Thoracic aorta (tissue), 2 donors: ENCODE measurements at places on chromosomes 12 and 14.

DNA sequence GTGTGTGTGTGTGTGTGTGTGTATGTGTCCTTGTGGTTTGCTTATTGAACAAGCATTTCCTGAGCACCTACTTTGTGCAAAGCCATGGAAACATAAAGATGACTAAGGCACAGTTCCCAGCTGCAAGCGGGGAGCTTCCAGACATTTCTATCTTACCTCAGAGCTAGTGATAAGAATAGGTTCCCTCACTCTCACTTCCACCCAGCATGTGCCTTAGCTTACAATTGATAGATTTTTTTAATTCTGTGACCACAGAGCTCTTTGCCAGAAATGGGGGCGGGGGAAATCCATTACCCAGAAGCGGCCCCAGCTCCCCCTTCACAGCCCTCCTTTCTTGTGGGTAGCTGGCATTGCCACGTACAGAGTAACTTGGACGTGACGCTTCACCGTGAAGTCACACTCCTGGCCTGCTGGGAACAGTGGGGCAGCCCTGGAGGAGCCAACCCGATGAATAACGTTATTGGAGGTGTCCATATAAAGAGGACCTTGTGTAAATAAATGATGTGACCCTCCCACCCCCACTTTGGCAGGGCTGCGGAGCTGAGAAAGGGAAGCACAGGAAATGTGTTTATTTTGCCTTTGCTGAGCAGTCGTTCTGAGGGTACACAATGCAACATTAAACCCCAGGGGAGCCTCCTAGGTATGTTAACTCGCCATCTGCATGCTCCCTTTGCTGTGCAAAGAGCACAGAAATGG is 238.9 kb downstream of the CHST11 start:
- peak; percentile 58 for DNase-seq

DNA sequence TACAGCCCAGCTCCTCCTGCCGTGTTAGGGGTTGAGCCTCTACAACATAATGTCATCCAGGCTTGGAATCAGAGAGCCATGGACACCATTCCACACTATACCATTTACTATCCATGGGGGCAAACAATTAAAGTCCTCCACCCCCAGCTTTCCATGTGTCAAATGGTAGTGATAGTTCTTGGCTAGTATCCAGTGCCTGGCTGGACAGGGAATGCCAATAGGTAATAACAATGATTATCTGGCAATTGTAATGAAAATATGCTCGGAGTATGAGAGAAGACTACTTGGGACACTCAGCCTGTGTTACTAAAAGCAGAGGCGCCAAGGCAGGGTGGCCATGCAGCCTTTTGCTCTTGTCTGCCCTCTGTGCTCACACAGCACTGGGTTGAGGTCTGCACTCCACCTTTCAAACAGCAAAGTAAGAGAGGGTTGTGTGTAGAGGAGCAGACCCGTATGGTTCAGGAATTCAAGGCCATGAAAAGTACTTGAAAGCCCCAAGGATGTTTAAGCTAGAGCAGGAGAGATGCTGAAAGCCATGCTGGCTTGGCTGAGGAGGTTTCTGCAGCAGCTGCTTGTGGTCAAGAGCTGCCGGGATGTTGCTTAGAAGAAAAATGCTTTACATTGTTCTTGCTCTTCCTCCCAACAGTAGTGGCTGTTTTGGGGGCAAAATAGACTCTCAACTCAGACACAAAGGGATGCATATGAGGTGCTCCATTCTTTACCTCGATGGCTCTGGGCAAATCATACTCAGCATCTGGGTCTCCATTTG is 10.6 kb downstream of the SERPINA3 start:
- DNase-seq: no peak

- no peak for DNase-seq
Observed at GRCh38 chr12:102874819-102875218, 42.2 kb downstream of the PAH start.

- DNase-seq: no peak
Observed at GRCh38 chr12:11870041-11870451, 200.7 kb upstream of the BCL2L14 start.

DNA sequence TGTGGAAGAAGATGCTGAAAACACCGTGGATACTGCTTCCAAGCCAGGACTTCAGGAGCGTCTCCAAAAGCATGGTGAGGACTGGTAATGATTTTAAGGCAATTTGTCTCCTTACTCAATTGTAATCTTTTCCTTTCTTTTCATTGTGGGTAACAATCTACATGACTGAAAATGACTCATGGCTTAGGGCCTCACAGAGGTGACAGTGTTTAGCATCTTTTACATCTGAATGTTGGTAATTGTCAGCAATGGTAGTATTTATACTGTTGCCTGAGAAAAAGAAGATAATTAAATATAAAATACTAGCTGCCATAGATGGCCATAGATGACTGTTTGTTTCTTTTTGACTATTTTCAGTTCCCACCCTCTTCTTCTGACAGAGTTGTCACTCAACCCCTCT is 31.6 kb downstream of the TULP3 start:
- no peak for DNase-seq

GRCh38 chr12:52231305-52232202 is 1.5 kb upstream of the KRT7 start:
- no peak for DNase-seq

DNA sequence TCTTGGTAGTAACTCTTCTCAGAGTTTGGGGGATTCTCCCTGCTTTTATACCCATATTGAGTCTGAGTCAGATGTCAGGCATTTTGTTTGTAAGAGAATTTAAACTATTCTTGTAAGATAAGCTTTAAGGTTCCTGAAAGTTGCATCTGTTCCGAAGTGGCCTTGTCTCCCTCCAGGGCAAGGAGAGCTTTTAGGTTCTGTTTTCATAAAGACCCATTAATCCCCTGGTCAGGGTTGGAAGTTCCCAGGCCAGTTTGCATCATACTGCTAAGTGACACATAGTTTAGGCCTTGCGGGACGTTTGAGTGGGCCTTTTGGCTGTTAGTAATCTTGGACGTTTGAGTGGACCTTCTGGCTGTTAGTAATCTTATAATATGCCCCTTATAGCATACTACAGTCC is 396.7 kb downstream of the NPAS3 start:
- DNase-seq: no peak

- no peak for DNase-seq
Observed at GRCh38 chr12:5138845-5139244, 95.2 kb downstream of the KCNA5 start.

DNA sequence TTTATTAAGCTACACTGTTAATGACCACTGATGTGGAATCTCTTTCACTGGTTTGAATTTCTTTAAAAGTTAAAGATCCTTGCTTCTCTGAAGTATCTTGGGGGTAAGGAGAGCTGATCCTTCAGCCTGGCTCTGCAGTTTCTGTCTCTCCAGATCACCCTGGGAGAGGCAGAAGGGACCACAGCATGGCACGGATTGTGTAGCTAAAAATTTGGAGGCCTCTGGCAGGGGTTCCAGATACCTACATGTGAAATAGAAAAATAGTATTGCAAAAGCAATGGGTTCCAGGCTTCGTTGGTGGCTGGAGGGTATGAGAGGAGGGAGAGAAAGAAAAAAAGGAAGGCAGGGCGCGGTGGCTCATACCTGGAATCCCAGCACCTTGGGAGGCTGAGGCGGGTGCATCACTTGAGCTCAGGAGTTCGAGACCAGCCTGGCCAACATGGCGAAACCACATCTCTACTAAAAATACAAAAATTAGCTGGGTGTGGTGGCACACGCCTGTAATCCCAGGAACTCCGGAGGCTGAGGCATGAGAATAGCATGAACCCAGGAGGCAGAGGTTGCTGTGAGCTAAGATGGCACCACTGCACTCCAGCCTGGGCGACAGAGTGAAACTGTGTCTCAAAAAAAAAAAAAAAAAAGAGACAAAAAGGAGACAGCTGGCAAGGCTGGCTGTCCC is 3.4 kb downstream of the CHST11 start:
- DNase-seq: no peak

- no peak for DNase-seq
Observed at GRCh38 chr12:12941450-12942350, 10.3 kb downstream of the GPRC5D start.

DNA sequence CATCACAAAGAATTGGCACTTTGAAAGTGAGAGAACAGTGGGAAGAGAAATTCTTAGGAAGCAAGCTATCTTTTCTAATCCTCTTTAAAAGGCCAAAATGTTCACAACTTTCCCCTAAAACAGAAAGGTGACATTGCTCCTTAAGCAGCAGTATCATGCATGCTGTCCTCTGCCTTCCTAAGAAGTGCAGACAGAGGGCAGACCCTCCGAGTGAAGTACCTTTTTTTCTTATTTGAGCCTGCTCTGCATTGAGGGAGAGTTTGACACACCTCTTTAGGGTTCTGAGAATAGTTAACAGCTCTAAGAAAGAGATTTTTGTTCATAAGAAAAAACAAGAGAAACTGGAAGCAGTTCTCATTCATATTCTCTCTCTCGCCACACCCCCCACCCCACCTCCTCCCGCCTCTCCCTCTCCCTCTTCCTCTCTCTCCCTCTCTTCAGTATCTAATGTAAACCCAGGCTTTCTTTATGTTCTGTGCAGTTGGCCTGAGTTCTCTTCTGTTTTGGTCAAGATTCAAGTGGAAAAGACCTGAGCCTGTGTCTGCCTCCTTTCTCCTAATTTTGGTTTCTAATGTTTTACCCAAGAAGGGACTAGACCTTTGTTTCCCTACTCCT is 709.1 kb downstream of the DIO2 start:
- no peak for DNase-seq

- no peak for DNase-seq
Observed at GRCh38 chr14:30521899-30522736, 36.8 kb upstream of the G2E3 start.

- no peak for DNase-seq
Observed at GRCh38 chr12:71152851-71153250, 4.9 kb downstream of the TSPAN8 start.

GRCh38 chr12:28937196-28937595 is 211.9 kb upstream of the FAR2 start:
- DNase-seq: no peak

DNA sequence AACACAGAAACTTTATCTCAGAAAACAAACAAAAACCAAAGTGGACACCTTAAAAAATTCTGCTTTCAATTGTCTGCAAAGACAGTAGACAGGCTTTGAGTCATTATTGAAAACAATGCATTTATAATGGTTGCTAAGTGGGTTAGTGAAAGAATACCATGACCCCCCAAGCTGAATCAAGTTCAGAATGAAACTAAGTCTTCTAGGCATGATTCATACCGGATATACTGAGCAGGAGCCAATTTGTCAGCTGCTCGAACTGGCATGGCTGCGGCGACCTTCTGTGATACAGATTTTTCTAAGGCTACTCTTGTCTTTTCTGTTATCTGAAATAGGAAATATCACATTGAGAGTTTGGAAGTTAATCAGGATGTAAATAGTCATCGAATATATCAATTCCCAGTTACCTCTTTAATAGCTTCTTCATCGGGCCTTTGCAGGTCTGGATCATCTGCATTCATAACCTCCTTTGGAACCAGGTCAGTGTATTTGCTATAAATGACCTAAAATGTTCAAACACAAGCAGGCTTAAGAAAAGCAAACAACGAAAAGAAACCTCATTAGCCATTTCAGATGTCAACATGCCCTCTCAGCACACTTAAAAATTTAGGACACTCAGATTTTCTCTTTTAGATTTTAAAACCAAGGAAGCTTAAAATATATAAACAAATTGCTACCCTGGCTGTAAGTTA is 22.3 kb downstream of the SNW1 start:
- no peak for DNase-seq

DNA sequence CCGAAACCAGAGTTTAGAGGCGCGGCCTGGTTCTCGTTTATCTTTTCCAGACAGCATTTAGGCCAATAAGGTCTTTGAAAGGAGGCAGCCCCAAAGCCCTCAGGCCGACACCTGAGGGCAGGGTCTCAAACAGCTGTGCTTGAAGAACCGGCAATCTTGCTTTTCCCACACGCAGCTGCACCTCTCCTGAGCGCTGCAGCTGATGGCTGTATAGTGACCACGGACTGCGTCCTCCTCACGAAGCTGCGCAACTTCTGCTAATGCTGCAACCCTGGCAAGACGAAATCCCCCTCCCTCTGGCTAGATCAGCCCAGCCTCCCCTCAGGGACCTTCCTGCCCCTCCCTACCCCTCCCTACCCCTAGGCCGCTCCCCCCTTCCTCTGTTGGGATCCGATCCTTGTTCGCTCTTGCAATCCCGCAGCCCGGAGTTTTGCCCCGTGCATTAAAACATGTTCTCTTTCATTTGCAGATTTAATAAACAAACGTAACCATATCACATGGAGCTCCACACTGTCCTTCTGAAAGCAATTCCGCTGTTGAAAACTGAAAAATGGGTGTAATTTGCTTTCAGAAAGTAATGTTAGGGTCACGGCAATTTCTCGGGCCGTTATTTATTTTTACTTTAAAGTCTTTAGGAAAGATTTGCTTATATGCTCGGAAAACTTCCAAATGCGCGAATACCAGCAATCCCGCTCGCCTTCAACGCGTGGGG is 4.8 kb upstream of the PAX9 start:
- DNase-seq: no peak

DNA sequence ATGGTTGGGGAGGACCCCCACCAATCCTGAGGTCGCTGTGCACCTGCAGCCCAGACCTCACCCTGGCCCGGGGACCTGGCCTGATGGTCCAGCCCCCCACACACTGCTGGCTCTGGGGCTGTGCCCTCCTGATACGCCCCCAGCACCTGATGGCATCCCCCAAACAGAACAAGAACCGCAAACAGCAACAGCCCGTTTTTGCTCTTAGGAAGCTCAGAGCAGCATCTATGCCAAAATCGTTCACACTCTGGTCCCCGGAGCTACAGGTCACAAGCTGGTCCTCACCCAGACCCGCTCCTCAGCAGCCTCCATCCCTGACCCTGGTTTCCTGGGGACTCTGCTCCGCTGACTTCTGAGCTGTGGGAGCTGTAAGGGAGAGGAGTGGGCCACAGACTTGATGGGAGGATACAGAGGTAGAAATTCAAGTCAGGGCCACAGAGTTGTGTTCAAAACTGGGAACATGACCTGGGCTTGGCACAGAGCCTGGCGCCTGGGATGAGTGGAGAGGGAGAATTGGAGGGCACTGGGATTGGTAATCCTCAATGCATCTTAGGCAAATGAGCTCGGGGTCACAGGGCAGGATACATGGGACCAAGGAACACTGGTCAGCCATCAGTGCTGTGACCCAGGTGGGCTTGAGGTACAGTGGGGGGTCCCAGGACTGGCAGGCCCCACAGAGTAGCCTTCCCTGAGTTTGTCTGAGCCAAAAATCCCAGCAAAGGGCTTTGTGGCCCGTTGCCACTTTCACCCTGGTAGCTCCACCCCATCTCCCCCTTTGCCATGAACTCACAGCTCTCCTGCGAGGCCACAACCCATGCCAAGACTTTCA is 170.9 kb upstream of the RTL1 start:
- no peak for DNase-seq

- DNase-seq: no peak
Observed at GRCh38 chr12:67633708-67634107, 14.8 kb upstream of the DYRK2 start.

DNA sequence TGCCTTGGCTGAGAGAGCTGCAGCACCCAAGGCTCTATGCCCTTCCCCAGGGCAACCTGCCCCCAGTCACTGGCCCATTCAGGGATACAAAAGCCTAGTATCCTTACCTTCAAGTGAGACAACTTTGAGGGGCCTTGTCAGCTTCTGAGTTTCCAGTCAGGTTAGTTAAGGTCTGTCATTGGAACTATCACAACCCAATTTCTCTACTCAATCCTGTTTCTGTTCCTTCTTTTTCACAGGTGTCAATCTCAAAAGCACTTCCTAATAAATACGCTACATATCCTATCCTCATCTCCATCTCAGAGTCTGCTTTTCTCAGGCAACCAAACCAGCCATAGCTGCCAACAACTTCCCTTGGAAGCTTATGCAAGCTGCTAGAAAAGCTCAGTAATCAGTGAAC is 4.9 kb upstream of the PTGDR start:
- no peak for DNase-seq

- DNase-seq: no peak
Observed at GRCh38 chr12:81597928-81598604, 161.1 kb downstream of the PPFIA2 start.

- no peak for DNase-seq
Observed at GRCh38 chr14:80781972-80782367, 159.6 kb downstream of the CEP128 start.
